ENCODE measurements at places on chromosomes 12 and 14.

DNA sequence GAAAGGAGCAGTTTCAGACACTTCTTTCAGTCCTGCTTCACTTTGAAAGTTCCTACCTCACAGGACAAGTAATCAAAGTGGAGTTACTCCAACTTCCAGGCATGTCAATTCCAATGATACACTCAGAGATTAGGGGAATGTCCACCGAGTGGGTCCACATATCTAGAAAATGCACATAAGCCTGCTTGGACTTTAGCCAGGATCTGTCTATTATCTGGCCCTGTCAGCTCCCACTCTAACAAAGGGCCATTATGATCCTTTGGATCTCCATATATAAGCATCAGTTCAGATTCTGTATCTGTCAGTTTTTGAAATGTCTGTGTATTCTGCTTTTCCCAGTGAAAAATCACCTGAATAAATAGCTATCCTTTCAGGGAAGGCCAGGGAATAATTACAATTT is 112.9 kb upstream of the ATXN7L3B start:
- DNase-seq: no peak

GRCh38 chr14:23284654-23285529 is 1.0 kb downstream of the HOMEZ start:
- DNase-seq: no peak

- no peak for DNase-seq
Observed at GRCh38 chr12:127600211-127600610, 666.8 kb upstream of the TMEM132C start.

- no peak for DNase-seq
Observed at GRCh38 chr12:3173008-3173553, 95.9 kb downstream of the TSPAN9 start.

DNA sequence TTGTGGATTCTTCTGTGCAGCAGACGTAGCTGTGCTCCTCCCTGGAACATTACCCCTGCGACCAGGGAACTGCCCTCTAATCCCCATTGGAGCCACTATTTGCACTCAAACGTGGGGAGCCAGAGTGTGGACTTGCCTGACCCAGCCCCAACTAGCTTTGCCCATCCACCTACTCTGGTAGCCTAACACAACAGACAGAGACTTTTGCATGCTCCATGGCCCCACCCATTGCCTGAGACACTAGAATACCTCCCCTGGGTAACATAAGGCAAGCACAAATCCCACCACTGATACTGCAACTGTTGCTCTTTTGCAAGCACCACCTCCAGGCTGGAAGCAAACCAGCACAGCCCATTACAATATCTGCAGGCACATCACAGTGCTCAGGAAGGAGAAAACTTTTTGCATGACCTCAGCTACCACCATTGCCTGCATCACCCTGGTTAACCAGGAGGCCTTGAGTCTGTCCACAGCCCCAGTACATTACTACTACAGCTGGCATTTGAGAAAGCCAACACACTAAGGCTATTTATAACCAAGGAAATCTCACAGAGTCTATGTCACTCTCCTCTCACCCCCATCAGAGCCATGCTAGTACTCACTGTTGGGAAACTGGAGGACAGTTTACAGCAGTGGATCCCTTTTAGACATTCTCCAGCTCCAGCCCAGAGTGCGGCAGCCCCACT is 15.0 kb downstream of the CEP128 start:
- no peak for DNase-seq

- DNase-seq: no peak
Observed at GRCh38 chr12:101685092-101685491, 12.3 kb upstream of the CHPT1 start.

GRCh38 chr12:97936165-97936564 is 473.6 kb downstream of the RMST start:
- DNase-seq: no peak
